ENCODE measurements at places on chromosomes 16 and 17.

DNA sequence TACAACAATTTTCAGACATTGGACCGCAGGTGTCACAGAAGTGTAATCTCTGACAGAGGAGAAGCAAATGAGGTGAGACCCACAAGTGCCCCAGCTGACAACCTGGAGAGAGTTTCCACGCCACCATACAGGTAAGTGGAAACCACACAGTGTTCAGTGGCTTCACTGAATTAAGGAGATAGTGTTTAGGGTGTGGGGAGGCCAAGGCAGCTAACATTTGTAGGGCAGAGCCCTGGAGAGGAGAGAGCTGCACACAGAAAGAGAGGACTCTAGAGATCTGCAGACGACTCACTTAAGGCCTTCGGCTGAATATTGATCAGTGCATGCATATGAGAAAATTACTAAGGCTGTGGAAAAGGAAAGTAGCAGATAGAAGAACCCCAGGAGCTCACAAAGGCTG lies 228.9 kb upstream of the TNRC6C start:
- no peak for DNase-seq

DNA sequence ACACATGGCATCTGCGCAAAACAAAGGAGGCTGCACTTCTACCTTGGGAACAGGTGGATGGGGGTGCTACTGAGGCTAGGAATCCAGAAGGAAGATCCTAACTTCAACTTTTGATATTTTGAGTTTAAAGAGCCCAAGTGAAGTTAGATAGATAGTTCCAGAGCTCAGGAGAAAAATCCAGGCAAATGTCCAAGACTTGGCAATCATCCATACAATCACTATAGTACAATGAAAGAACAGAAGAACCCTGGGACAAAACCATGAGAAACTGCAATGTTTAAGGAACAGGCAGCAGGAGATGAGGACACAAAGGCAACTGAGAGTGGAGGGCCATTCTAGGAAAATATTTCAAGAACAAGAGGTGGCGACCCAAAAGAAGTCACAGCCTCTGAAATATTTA lies 12.4 kb downstream of the CDYL2 start:
- DNase-seq, result no peak

GRCh38 chr17:8859027-8859803 lies 8.3 kb downstream of the PIK3R6 start:
- no peak for DNase-seq

- no peak for DNase-seq
Observed at GRCh38 chr16:86117235-86117634, 218.3 kb downstream of the IRF8 start.

DNA sequence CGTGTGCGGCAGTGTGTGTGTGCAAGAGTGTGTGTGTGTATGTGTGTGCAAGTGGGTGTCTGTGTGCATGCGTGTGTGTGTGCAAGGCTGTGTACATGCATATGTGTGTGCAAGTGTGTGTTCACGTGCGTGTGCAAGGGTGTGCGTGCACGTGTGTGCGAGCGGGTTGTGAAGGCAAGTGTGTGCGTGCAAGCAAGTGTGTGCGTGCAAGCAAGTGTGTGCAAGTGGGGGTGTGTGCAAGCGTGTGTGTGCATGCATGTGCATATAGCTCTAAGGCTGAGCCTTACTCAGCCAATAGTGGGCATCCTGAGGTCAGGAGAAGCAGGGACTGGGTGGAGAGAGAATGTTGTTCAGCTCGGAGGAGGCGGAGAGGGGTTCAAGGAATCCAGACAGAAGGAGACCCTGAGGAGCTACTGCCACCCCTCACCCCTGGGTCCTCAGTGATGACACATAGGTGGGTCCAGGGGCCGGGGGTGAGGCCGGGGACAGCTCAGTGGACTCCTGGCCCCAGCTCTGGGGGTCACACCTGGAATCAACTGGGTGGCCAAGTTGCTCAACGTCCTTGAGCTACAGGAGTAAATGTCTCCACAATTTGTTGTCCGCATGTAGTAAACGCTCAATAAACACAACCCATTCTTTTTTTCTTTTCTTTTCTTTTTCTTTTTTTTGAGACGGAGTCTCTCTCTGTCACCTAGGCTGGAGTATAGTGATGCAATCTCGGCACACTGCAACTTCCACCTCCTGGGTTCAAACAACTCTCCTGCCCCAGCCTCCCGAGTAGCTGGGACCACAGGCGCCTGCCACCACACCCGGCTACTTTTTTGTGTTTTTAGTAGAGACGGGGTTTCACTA lies 1.8 kb downstream of the PRR29 start:
- DNase-seq, result no peak

GRCh38 chr17:77459018-77459755 lies 318.4 kb downstream of the SEC14L1 start:
- DNase-seq, result no peak

- DNase-seq, result no peak
Observed at GRCh38 chr17:10276436-10276835, 78.0 kb upstream of the GAS7 start.

- peak; percentile 38 for DNase-seq
Observed at GRCh38 chr16:63461248-63461841, 1425.1 kb upstream of the CDH8 start.

DNA sequence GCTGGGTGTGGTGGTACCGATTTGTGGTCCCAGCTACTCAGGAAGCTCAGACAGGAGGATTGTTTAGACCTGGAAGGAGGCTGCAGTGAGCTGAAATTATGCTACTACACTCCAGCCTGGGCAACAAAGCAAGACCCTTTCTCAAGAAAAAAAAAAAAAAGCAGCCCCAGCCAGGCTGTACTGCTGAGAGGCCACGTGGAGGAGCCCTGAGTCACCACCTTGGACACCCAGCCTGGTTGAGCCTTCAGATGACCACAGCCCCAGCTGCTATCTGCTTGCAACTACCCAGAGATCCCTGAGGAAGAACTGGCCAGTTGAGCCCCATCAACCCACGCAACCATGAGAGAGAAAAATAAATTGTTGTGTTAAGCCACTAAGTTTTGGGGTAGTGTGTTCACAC lies 23.6 kb upstream of the GPRC5C start:
- peak; percentile 75 for DNase-seq

DNA sequence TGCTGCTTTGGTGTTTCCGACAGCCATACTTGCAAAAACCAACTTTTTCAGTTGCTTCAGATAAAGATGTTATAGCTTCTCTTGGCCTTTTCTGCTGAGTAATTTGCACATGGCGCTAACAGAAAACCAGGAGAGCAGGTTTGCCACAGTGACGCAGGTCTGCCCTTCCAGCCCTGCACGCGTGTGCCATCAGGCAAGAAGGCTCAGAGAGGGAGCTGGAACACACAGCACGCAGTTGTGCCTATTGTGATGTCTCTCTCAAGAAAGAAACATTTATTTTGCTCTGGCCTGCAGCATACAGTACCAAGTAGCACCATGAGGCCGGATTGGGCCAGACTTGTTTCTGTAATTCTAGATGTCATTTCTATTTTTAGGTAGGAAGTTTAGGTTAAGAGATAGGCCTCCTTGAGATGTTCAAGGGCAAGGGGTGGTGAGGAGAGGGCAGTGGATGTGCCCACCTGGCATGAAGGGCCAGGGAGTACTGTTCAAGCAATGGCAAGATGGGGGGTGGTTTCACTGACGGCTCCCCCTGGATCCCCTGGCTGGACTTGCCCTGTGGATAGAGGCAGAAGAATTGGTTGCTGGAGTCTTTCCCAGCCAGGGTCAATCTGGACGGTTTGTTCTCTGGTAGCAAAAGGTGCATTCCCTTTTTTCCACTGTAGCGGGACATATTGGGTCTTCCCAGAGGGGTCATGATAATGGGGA lies 1.9 kb downstream of the CBX2 start:
- no peak for DNase-seq

- no peak for DNase-seq
Observed at GRCh38 chr16:73248316-73248715, 200.4 kb upstream of the ZFHX3 start.

GRCh38 chr16:86917471-86918365 lies 339.4 kb downstream of the FOXL1 start:
- no peak for DNase-seq

DNA sequence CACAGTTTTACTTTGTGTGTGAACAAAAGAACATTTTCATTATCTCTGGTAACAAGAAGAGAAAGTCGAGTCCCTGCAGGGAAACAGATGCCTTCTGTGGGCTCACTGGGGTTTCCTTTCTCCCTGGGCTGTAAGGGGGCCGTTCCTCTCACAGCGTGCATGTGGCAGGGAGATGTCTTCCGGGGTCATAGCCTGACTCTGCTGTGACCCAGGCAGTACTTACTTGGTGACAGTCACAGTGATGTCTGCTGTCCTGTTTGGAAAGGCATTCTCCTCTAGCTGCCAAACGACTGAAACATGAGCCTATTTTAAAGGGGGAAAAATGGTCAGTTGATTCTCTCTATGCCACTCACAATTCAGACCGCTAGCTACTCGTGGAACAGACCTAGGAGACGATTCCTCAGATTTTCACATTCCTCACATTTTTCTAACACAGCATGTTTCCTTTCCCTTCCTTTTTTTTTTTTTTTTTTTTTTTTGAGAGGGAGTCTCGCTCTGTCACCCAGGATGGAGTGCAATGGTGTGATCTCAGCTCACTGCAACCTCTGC lies 7.3 kb downstream of the HASPIN start:
- no peak for DNase-seq
